ENCODE measurements at places on chromosomes 2 and 18.
A peak's percentile ranks its signal among the peaks of the same experiment; 100 is the strongest.

GRCh38 chr2:227035711-227036367, 128.2 kb downstream of the COL4A4 start:
- H3K4me3 ChIP-seq = no peak overlapping the region
- H3K4me1 ChIP-seq = no peaks in the 10 kb centered on the region
- H3K27ac ChIP-seq = no peak overlapping the region
- no peak for DNase-seq
- H3K27me3 ChIP-seq = no peaks in the 10 kb centered on the region

DNA sequence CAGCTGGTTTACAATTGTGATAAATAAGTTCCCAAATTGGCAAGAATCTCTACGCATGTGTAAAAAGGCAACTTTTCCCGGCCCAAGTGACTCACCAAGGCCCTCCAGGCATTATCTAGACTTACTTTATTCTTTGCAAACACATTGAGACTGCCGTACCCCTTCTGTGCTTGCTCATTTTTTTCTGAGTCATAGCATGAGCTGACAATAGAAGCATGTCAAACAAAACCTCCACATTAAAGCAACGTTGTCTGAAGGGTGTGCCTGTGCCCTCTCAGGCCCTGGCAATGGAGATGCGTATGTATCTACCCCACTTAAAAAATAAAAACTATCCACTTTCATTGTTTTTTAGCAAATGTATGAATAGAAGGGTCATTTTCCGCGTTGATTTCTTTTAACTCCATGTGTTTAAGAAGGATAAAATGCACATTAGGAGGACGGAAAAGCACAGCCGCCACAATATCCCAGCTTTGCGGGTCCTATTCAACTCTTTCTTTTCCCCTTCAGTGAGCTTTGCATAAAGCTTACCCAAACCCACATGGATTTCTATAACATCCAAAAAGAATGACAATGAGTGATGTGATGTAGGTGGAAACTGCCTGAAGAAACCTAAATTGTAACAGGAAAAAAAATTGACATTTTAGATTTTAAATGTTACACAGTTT, 298.2 kb downstream of the CDCA7 start:
- no peaks in the 10 kb centered on the region for H3K36me3 ChIP-seq
- H3K27me3 ChIP-seq = no peaks in the 10 kb centered on the region
- H3K27ac ChIP-seq = no peak overlapping the region
- peak; percentile 53 for DNase-seq

GRCh38 chr2:149329068-149329467, 1.3 kb upstream of the LYPD6 start:
- no peaks in the 10 kb centered on the region for H3K27me3 ChIP-seq
- H3K36me3 ChIP-seq = no peaks in the 10 kb centered on the region
- no peaks in the 10 kb centered on the region for H3K4me1 ChIP-seq
- peak overlapping the region; percentile 84 for H3K27ac ChIP-seq
- peak overlapping the region; percentile 80 for H3K4me3 ChIP-seq

DNA sequence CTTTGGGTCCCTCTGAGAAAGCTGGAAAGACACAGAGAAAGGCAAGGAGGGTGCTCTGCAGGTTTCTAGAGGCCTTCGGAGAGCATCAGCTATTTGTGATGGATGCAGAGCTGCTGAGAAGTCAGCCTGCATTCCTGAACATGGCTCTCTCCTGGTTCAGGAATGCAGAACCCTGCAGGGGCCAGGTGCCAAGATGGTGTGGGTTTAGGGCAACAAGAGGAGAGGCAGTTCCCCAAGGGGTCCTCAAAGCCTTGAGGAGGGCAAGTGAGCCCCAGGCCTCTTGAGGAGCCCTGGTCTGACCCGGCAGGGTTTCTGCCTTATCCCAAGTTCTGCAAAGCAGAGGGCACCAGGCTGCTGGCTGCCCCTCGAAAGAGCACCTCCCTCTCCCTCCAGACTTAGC, 93.3 kb downstream of the HS1BP3 start:
- no peak for DNase-seq
- no peak overlapping the region for H3K4me3 ChIP-seq

- no peak for DNase-seq
- H3K4me1 ChIP-seq = no peaks in the 10 kb centered on the region
- H3K4me3 ChIP-seq = no peak overlapping the region
- H3K36me3 ChIP-seq = no peaks in the 10 kb centered on the region
- H3K27me3 ChIP-seq = no peaks in the 10 kb centered on the region
- H3K27ac ChIP-seq = no peak overlapping the region
Measured at GRCh38 chr2:45494275-45494977, 116.6 kb downstream of the SRBD1 start.

GRCh38 chr2:20207051-20207450, 17.9 kb downstream of the SDC1 start:
- H3K27me3 ChIP-seq = no peaks in the 10 kb centered on the region
- H3K36me3 ChIP-seq = peaks cover 8% of the 10 kb centered on the region
- DNase-seq = no peak
- H3K4me1 ChIP-seq = peaks cover 6% of the 10 kb centered on the region
- H3K4me3 ChIP-seq = no peak overlapping the region
- H3K27ac ChIP-seq = no peak overlapping the region

GRCh38 chr2:39491653-39492052, 54.6 kb upstream of the MAP4K3 start:
- peak overlapping the region; percentile 53 for H3K27ac ChIP-seq
- H3K4me3 ChIP-seq = no peak overlapping the region
- no peaks in the 10 kb centered on the region for H3K27me3 ChIP-seq
- peaks cover 16% of the 10 kb centered on the region for H3K4me1 ChIP-seq
- H3K36me3 ChIP-seq = no peaks in the 10 kb centered on the region

- no peak overlapping the region for H3K4me3 ChIP-seq
- H3K4me1 ChIP-seq = no peaks in the 10 kb centered on the region
- no peaks in the 10 kb centered on the region for H3K36me3 ChIP-seq
Measured at GRCh38 chr2:179987916-179988315, 19.2 kb downstream of the CWC22 start.

DNA sequence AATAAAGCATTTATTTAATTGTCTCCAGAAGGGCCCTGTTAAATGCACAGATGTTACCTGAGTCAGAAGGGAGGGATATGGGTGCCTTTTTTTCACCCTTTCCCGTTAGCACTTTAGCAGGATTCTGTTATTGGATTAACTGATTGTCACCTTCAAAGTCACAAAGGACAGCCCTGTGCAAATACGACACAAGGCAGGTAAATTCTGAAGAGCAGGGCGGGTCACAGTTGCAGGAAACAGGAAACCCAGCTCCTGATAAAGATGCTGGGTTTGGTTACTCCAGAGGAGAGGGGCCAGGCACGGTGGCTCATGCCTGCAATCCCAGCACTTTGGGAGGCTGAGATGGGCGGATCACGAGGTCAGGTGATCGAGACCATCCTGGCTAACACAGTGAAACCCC, 11.4 kb upstream of the PKDCC start:
- H3K4me3 ChIP-seq = no peak overlapping the region
- no peak overlapping the region for H3K27ac ChIP-seq
- no peaks in the 10 kb centered on the region for H3K27me3 ChIP-seq
- DNase-seq = no peak
- H3K4me1 ChIP-seq = no peaks in the 10 kb centered on the region

Measured in pancreas (tissue), 10 donors.